T-helper 17 cell (primary cell): ENCODE measurements at places on chromosomes 5 and 9. TPM values are rescaled to one million over a fixed set of nuclear protein-coding genes. Genes with fewer than 3 reads are reported as not detected.

DNA sequence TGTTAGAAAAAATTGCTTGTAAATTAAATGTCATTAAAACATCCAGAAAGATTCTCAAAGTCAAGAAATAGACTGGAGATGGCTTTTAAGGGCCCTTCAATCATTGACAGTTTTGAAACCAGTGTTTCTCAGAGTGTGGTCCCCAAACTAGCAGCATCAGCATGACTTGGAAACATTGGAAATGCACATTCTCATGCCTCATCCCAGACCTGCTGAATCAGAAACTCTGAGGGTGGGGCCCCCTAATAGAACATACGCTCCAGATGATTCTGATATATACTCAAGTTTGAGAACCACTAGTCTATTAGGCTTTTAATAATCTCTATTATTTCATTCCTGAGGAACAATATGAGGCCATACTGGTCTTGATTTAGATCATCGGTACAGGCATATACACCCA, 181.6 kb downstream of the SMARCA2 start:
- no peak for DNase-seq

The PHF19 gene
- 96.9 TPM for total RNA-seq

The ZNG1E gene
- 36.3 TPM for total RNA-seq

DNA sequence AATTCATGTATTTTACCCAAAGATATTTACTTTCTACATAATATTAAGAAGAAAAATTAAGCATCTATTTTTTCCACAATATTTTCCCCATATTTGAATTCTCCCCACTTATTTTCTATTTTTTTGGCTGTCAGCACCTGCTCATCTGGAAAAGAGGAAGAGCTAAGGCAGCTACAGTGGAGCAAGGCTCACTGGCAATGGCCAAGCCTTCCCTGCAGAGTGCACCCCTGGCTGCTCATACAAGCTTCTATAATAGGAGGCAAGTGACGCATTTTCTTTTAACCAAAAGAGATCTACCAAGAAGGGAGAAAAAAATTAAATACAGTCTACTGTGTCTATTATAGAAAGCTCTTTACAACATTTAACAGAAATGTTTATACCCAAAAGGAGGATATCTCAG, 72.5 kb downstream of the AUH start:
- DNase-seq: no peak

The NXNL2 gene
- total RNA-seq: not detected

DNA sequence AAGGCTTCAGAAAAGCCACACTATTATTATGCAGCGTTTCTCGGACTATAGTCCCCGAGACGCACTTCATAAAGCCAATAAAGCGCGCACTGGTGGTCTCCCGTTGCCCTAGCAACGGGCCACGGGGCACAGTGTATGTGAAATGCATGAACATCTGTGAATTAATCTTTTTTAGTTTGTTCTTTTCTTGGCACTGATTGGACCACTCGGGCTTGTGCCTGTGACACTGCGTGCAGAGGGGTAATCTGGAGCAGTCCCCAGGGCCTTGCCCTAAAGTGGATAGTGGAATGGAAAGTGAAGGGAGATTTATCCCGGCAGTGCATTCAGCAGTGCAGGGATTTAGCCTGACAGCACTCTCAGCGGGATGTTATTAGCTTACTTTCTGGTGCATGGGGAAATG, 92.1 kb downstream of the TLE4 start:
- DNase-seq: no peak
